ENCODE measurements at places on chromosomes 6 and 20.

DNA sequence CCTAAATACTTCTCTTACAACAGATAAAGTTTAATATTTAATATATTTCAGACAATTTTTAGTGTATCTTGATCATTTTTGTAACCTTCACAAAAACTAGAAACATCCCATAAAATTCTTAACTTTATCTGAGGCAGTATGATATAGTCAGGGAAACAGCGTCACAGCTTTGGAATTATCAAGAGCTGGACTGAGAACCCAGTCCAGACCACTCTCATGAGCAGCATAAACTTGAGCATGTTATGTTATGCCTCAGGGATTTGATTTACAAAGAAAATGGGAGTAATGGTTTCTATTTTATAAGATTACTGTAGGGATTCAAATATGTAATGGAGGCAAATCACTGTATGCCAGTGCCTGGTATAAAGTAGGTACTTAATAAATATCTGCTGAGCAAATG is 8.3 kb upstream of the MARCKS start:
- DNase-seq: no peak

DNA sequence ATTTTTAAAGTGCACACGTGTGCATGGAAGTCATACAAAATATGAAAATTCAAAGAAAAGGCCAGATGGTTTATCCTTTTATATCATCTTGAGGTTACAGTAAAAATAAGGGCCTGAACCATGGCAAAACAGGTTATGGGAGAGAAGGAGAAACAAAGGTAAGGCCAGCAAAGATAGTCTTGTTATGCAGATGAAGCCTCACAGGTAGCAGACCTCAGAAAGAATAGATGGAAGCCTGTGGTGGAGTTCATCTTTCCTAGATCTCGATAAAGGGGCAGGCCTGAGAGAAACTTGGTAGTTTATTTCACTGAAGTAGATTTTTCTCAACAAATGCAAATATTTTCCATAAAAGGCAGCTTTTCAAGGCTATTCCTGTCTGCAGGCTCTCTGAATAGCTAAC is 693.8 kb downstream of the KHDRBS2 start:
- no peak for DNase-seq

GRCh38 chr6:139754898-139755775 is 380.7 kb upstream of the CITED2 start:
- DNase-seq: no peak

GRCh38 chr6:130377915-130378314 is 12.1 kb downstream of the TMEM200A start:
- DNase-seq: no peak

DNA sequence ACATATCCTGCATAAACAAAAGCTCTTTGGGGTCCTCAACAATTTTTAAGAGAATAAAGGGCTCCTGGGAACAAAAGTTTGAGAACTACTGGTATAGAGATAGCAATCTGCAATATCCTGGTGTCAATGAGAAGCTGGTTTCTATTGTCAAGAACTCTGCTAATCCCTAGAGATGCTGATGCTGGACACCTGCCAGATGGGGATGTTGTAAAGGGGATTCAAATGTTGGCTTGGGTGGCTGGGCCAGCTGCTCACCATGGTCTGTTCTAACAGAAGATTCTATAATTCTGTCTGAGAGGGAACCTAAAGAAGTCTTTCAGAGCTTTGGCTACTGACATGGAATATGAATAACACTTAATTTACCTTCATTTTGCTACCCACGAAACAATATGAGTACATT is 137.8 kb downstream of the BTBD9 start:
- peak; percentile 52 for DNase-seq

DNA sequence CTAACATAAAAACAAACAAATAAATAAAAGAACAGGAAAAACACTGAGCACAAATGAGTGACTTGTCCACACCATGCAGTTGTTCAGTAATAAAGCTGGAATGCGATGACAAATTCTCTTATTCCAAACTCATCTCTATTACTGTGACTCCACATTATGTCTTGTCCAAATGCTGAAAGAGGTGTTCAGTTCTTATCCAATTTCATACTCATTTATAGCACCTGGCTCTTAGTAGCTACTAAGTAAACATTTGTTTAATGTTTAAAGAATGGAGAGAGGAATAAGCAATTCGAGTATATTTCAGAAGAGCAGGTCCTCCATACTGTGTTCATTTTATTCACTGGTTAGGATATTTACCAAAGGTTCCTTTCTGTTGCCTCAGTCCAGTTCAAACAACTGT is 439.0 kb upstream of the JAG1 start:
- no peak for DNase-seq

- peak; percentile 97 for DNase-seq
These were observed 19.9 kb downstream of the EZR start for GRCh38 chr6:158799051-158799792.

DNA sequence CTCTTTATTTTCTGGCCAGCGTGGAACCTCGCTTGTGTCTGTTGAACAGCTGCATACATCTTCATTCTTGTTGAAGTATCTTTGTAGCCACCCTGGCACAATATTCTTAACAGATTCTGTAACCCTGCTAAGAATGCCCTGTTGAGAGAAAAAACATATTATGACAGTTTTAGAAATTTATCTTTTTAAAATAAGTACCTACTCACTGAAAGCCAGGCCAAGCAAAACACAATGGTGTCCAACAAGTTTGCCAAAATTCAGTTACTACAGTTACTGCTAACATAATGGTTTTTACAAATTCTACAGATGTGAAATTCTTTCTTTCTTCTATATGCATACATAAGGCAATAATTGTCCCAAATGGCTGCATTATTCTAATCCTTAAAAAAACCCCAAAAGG is 18.2 kb downstream of the NUP153 start:
- no peak for DNase-seq

DNA sequence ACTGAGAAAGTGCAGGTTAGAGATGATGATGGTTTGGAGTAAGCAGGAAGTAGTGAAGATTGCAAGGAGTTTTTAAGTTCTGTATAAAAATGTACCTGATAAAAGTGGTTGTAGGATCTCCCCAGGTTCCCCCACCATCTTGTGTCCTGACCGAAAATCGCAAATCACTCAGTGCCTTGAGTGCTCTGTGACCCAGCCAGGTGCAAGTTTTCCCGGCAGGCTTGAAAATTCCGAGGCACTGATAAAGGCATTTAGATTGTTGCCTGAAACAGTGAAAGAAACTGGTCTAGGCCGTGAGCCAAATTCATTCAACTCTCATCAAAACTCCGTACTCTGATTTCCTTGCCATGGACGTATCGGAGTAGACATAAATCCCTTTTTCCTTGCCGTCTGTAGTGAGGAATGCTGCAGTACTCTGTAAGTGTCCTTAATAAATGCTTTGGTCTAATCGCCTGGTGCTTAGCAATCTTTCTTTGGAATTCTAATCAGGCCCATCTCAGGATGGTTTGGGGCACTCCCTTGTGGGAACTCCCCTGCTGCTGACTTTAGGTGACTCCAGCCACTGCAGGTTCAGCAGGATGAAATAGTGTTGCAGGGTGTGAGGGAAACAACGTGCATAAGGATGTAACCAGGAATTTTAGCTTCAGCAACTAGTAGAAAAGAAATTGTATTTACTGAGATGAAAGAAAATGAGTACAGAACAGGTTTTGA is 1199.8 kb upstream of the MAP3K7 start:
- no peak for DNase-seq

DNA sequence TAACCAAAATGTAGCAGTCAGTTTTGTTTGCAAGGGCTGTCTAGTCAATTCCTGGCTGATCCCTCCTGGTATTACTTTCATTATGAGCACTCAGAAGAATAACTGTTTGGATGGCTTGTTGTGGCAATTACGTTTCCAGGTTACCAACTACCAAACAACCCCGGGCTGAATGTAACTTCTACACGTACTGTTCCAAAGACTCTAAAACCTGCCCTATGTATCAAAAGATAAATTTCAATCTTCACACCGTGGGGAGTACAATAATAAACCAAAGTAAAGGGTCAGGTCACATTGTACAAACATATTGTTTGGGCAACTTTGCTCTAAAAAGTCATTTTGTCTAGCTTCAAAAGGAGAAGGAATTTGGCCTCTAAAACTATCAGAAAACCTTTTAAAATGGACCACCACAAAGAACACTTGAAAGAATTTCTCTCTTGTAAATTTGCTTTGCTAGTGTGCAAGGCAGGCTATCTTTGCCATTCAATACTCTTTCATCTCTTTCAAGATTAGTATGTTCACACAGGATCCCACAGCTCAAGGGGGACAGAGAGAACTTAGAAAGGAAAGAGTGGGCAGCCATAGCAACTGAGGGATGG is 27.6 kb downstream of the DCDC2 start:
- DNase-seq: no peak

DNA sequence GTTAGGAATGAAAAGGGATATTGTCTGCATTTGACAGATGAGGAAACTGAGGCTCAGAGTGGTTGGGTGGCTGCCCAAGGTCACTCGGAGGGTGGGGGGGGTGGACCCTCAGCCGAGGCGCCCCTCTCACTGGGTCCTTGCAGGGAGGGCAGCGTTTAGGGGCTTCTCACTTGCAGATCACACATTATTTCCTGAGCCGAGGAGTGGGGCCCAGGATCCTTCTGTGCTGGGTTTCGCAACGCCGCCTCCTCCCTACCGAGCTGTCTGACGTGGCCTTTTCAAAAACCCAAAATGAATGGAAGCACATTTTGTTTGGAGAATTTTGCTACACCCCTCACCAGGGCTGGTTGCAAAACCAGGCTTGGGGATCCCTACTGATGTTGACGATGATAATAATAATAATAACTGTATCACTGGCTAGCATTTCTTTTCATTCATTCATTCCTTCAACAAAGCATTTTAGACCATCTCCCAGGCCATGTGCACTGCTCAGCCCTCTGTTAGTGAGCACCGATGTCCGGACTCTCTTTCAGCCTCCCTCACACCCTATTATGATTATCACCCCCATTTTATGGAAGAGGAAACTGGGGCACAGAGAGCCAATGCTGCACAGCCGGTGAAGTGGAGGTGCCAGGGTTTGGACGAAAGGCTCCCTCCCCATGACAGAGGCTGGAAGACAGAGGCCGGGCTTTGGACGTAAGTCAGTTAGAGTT is 5.2 kb downstream of the DLGAP4 start:
- DNase-seq: no peak

GRCh38 chr6:98118397-98119045 is 715.9 kb upstream of the POU3F2 start:
- no peak for DNase-seq

GRCh38 chr6:122694602-122695001 is 84.4 kb downstream of the PKIB start:
- DNase-seq: no peak

DNA sequence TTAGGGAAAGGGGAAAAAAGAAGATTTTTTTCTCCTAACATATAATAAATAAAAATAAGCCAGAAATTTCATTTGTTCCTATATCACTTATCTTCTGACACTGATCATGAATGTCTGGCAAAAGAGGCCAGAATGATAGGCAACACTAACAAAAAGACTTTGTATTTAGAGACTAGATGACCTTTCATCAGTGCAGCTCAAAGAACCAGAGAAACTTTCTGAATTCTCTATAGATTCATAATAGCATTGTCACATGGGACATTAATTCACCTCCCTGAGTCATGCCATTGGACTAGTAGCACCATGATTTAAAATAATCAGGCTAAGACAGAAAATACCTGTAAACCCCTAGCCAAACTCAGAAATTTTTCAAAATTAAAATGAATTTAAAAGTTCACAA is 95.4 kb upstream of the CCDC28A start:
- DNase-seq: no peak

DNA sequence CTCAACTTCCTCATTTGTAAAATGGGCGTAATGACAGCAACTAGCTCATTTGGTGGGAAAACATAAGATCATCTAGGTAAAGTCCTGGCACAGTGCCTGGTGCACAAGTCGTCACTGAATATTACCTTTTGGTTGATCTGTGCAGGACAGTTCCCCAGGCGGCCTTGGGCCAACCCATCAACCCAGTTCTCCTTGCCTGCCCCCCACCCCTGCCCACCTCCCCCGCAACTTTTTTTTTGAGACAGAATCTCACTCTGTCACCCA is 99.2 kb downstream of the JPH2 start:
- no peak for DNase-seq

DNA sequence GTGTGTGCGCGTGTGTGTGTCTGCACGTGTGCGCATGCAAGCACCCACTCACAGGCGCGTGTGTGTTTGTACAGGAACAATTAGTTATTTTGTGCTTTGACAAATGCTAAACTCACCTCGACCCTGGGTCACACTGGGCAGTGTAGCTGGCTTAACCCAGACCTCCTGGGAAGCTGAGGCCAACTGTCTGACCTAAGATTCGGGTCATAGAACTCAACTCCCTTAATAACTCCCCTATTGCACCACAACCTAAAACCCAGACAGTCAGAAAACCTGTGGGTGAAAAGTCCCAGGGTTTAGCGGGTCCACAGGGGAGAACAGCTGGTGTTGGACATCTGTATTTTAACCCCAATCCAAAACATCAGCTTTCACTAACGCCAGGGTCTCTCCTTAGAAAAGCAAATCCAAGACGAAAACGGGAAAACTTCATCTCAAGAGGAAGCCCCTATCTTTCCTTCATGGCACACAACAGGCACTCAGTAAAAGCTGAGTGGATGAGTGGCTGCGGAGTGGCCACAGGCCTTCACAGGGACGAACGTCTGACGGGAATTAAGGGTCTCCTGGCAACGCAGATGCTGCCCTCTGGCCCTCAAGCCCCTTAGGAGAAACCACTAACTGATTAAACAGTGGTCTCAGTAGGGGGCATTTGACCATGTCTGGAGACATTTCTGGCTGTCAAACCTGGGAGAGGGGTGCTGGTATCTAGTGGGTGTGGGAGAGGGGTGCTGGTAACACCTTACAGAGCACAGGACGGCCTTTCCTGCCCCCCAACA is 4.5 kb downstream of the PMEPA1 start:
- no peak for DNase-seq

DNA sequence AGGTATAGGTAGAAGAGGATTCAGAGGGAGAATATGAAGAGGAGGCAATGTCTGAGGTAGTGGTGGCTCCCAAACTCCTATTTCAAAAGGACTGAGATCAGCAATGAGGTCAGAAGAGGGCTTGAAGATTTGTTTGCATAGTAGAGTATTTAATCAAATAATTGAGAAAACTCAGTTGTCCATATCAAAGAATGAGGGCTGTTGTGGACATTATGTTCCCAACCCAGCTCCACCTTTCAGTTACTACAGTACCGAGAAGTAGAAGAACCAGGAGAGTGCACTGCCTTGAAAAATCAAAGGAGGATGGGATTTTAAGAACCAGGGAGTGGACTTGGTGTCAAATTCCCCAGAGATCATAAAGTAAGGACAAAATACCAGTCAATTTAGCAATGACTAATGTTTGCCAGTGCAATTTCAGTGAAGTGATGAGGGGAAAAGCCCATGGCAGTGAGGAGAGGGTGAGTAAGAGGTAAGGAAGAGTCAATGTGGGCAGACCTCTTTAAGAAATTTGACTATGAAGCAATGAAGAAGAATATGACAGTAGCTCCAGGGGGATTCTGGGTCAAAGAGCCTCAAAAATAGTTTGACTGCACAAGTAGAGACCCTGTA is 382.4 kb downstream of the PKHD1 start:
- DNase-seq: no peak
